ENCODE measurements at places on chromosomes 5 and 9.

- DNase-seq: no peak
Measured at GRCh38 chr9:2180704-2181103, 165.6 kb downstream of the SMARCA2 start.

- no peak for DNase-seq
Measured at GRCh38 chr9:81694541-81694940, 5.2 kb upstream of the TLE1 start.

- no peak for DNase-seq
Measured at GRCh38 chr5:158780656-158781237, 319.0 kb downstream of the EBF1 start.

GRCh38 chr5:94347130-94347529 is 271.3 kb downstream of the KIAA0825 start:
- no peak for DNase-seq

GRCh38 chr5:45098483-45098882 is 289.7 kb downstream of the MRPS30 start:
- no peak for DNase-seq

- DNase-seq: no peak
Measured at GRCh38 chr5:128163991-128164390, 80.4 kb downstream of the SLC12A2 start.

GRCh38 chr9:131676431-131676972 is 63.4 kb downstream of the RAPGEF1 start:
- DNase-seq: no peak

GRCh38 chr5:84086511-84086910 is 298.2 kb downstream of the EDIL3 start:
- DNase-seq: no peak

DNA sequence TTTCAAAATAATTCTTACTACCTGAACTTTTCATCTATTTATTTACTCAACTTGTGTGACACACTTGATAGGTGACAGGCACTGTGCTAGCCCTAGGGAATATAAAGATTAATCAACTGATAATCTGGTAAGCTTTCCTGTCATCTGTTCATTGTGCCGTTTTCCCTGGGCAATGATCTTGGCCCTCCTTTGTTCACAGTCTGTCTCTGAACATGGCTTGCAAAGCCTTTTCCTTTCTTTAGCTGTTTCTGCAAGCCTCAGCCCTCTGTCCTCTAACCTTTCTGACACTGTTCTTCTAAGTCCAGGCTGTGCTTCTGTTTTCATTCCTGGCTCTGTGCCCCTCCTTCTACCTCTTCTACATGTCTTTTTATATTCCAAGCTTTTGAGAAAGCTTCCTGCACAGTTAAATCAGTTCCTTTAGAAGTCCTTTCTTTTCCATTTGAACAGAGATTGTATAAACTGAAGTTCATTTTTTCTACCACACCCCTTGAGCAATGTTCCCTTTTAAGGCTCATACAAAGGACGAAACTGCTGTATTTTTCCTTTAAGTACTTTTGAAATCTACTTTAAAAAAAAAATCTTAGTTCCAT is 803.0 kb upstream of the ZNF608 start:
- DNase-seq: no peak

All from suppressor macrophage (primary cell).